HFFc6 (cell line): ENCODE measurements at places on chromosomes 4 and X. TPM values are rescaled to one million over a fixed set of nuclear protein-coding genes. Genes with fewer than 3 reads are reported as not detected.

RAB41 gene
- total RNA-seq = not detected in 2 replicates

UGT2B10 gene
- not detected in 2 replicates for total RNA-seq

HPSE gene
- total RNA-seq = 0.29 and 0.88 TPM in 2 replicates

PABPC1L2B gene
- not detected in 3 replicates for total RNA-seq

FGG gene
- total RNA-seq = not detected in 3 replicates

PDE5A gene
- total RNA-seq = 11.7 to 21.1 TPM (median 17.7 TPM) in 3 replicates

BEX3 gene
- total RNA-seq = 295 to 319 TPM (median 306 TPM) in 3 replicates

SLC16A2 gene
- 44.8 to 67.9 TPM (median 58.8 TPM) in 3 replicates for total RNA-seq

VCX3A gene
- not detected in 2 replicates for total RNA-seq

CXCL8 gene
- total RNA-seq = 0.45 to 2.1 TPM (median 0.52 TPM) in 3 replicates

CLCN4 gene
- 0.17 TPM in 1 of 2 replicates, not detected in the other for total RNA-seq

MUC7 gene
- not detected in 3 replicates for total RNA-seq

TRPC3 gene
- not detected in 3 replicates for total RNA-seq

TMEM35A gene
- 2.3 to 3.7 TPM (median 2.7 TPM) in 3 replicates for total RNA-seq

LRIT3 gene
- 0.05 TPM in 1 of 3 replicates, not detected in the others for total RNA-seq

PLK4 gene
- total RNA-seq = 5.8 to 12.6 TPM (median 12.4 TPM) in 3 replicates

XAGE3 gene
- not detected in 3 replicates for total RNA-seq

LEF1 gene
- total RNA-seq = 0.31 TPM in 1 of 2 replicates, not detected in the other

IGFBP7 gene
- total RNA-seq = 464 and 680 TPM in 2 replicates

CNKSR2 gene
- not detected in 2 replicates for total RNA-seq

CSAG1 gene
- not detected in 3 replicates for total RNA-seq

EGFL6 gene
- total RNA-seq = not detected in 3 replicates

RTL5 gene
- total RNA-seq = 1.7 to 2.0 TPM (median 1.7 TPM) in 3 replicates

C4orf50 gene
- total RNA-seq = not detected in 3 replicates

VSIG1 gene
- total RNA-seq = not detected in 3 replicates

CXCR3 gene
- total RNA-seq = not detected in 3 replicates

FANCB gene
- 4.7 to 9.7 TPM (median 9.5 TPM) in 3 replicates for total RNA-seq

TEX13D gene
- total RNA-seq = not detected in 2 replicates

DKC1 gene
- 44.7 and 46.5 TPM in 2 replicates for total RNA-seq

POU4F2 gene
- total RNA-seq = not detected in 2 replicates

GLRA2 gene
- total RNA-seq = not detected in 3 replicates

F8A2 gene
- not detected in 3 replicates for total RNA-seq

SMIM43 gene
- 0.39 to 2.0 TPM (median 0.76 TPM) in 3 replicates for total RNA-seq

RAP2C gene
- 25.5 to 30.9 TPM (median 26.2 TPM) in 3 replicates for total RNA-seq

CENPVL3 gene
- total RNA-seq = not detected in 3 replicates

PLXNB3 gene
- total RNA-seq = 15.4 to 33.3 TPM (median 32.1 TPM) in 3 replicates

MID1 gene
- total RNA-seq = 17.7 to 20.6 TPM (median 19.9 TPM) in 3 replicates

MAGEA6 gene
- 0.27 TPM in 1 of 3 replicates, not detected in the others for total RNA-seq

STATH gene
- not detected in 3 replicates for total RNA-seq

TMEM47 gene
- total RNA-seq = 77.1 to 113 TPM (median 96.3 TPM) in 3 replicates

ADAMTS3 gene
- 0.03 to 0.06 TPM in 2 of 3 replicates, not detected in the other for total RNA-seq

NXF2B gene
- total RNA-seq = not detected in 3 replicates

MAGEA12 gene
- 0.19 TPM in 1 of 3 replicates, not detected in the others for total RNA-seq

CT83 gene
- total RNA-seq = not detected in 3 replicates
